ENCODE measurements at places on chromosomes 12 and 14.

DNA sequence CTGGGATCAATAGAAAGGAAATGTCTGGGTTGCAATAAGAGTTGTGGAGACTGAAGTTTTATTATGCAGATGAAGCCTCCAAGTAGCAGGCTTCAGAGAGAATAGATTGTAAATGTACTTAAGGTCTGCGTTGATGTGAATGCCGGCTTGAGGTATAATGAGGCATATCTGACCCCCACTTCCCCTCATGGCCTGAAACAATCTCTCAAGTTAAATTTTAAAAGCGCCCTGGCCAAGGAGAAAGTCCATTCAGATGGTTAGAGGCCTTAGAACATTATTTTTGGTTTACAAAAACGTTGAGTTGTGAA is 28.3 kb upstream of the HIGD1C start:
- peak; percentile 32 for DNase-seq

DNA sequence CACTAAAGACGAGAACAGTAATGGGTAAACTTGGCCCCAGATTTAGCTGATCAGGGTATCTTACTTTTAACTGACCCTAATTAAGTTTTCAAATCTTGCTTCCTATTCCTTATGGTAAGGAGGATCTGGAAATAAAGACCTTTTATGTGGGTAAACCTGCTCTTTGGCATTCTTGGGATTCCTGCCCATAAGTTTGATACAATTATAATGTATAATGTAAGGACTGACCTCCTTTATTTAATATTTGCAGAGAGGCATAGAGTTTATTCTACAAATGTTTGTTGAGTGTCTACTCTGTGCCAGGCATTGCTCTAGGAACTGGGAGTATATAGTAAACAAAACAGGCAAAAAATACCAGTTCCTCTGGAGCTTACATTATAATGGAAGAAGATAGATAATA is 4.4 kb upstream of the PRDM4 start:
- no peak for DNase-seq

GRCh38 chr14:96181186-96182056 is 23.2 kb upstream of the BDKRB2 start:
- DNase-seq = no peak

- no peak for DNase-seq
Observed at GRCh38 chr12:91104812-91105466, 6.4 kb downstream of the LUM start.

GRCh38 chr14:77286576-77286975 is 15.6 kb upstream of the NGB start:
- DNase-seq = no peak
